ENCODE measurements at places on chromosomes 1 and 21.

DNA sequence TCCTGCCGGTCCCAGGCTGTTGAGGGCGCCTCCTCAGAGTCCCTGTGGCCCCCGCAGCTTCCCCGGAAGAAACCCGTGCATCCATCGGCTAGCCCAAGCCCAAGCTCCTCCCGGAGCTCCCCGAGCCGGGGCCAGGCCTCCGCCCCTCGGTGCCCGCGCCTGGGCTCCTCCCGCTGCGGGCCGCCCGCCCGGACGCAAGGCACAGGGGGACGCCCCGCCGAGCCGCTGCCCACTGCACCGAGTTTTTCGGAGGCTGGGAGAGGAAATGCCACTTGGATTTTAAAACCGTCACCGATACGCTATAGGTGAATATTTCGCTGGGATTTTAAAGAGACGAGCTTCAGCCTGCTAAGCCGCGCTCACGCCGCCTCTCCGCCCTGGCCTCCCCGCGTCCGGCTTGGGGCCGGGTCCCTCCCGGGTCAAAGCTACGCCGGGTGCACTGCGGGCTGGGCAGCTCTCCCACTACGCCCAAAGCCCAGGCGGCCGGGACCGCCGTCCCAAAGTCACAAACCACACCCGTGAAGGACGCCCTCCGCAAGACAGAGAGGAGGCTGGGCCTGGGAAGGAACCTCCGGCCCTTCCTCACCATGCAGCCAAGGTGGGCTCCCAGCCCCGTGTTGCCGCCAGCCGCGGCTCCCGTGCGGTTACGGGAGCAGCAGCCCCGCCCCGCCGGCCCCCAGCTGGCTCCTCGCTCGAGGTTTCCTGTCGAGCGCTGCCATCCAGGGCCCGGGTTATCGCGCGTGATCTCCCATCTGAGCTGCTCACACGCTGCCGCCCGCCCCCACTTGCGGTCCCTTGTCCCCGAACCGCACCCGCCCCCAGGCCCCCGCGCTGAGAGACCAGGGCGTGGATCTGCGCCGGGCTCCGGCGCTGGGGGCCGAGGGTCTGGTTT is 63.2 kb downstream of the CD247 start:
- peak; percentile 84 for DNase-seq

DNA sequence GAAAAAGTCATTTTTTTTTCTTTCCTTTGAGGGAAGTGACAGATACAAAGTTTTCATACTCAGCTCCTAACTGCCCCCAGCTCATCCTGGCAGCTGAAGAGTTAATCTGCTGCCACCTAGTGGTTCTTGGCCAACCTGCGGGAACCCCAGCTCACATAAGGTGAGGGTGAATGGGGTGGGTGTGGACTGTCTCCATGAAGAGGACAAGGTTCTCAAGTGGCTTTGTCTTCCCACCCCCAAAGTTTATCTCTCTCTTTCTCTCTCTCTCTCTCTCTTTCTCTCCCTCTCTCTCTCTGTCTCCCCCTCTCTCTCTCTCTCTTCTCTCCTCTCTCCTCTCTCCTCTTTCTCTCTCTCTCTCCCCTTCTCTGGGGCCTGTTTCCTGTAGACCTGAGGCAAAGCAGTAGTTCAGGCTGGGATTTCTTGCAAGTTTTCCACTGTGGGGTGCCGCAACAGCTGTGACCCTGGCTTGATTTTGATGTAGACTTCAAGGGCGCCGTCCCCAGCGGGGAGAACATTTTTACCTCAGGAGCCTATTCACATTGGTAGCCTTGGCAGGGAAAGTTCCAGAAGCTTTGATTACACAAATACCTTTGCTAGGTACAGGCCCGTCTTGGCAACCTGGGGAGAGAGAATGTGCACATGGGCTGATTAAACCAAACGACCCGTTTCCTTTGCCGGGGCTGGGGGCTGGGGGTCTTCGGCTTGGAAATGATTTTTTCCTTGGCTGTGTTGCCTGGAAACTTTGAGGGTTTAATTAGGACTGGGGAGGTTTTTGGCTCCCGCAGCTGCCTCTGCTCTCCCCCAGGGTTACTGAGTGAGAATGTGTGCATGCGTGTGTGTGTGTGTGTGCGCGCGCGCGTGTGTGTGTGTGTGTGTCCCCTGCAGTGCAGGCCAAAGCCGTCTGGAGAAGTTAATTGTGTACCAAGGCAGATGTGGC is 135.9 kb downstream of the TM2D1 start:
- DNase-seq: peak; percentile 64

DNA sequence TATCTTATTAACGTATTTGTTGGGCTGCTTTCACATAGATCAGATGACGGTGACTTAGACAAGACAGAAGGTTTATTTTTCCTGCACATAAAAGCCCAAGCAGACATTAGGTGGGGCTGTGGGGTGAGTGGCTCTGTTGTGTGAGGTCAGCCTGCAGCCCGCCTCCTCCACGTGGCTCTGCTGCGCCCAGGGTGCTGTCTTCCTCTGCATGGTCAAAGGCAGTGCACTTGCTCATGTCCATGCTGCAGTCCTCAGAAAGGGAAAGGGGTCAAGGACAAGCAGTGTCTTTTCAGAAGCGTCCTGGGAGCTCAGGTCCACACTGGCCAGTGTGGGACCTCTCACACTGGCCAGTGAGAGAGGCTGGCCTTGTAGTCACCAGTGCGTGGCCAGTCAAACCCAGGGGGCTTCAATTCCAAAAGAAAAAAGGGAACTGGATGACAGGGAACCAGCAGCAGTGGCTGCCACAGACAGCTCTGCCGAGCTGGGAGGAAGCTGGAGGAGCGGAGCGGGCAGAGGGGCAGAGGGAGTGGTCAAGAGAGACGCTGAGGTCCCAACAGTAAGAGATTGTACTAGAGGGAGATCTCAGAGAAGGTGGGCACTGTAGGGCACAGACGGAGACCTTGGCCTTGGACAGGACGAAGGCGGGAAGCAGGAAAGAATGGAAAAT is 35.9 kb upstream of the SLC45A1 start:
- DNase-seq: no peak

- no peak for DNase-seq
These were observed 1327.0 kb downstream of the BRINP3 start for GRCh38 chr1:189150624-189151023.

- no peak for DNase-seq
These were observed 39.3 kb upstream of the RGS18 start for GRCh38 chr1:192118881-192119405.

GRCh38 chr1:185300152-185300551 is 16.9 kb downstream of the IVNS1ABP start:
- no peak for DNase-seq

- no peak for DNase-seq
These were observed 32.8 kb upstream of the S1PR1 start for GRCh38 chr1:101203820-101204540.

GRCh38 chr1:228546541-228547463 is 59.6 kb downstream of the RNF187 start:
- DNase-seq: no peak

GRCh38 chr21:43646550-43647260 is 12.6 kb downstream of the HSF2BP start:
- DNase-seq: peak; percentile 86

GRCh38 chr1:30283199-30283962 is 440.0 kb downstream of the MATN1 start:
- no peak for DNase-seq

GRCh38 chr21:19076031-19076430 is 672.4 kb upstream of the TMPRSS15 start:
- no peak for DNase-seq

DNA sequence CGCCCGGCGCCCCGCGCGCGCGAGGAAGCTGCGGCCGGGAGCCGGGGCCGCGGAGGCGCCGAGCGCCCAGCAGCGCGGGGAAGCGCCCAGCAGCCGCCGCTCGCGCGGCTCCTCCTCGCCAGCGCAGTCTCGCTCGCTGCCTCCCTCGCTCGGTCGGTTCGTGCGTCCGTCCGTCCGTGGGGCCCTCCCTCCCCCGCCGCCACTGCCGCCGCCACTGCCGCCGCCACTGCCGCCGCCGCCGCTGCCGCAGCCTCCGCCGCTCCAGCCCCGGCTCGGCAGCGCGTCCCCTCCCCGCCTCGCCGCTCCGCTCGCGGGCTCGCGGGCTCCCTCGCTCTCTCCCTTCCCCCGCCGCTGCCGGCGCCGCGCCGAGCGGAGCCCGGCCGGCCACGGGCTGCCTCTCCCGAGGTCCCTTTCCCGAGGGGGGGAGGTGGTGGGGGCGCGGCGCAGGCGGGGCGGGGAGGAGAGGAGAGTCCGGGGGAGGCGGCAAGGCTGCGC is at the start of gene KCND3:
KCND3 (minus strand) TSS at position 138 of the 495 bp plus-strand sequence.
- DNase-seq: peak; percentile 17

- no peak for DNase-seq
These were observed 199.9 kb upstream of the KCNK2 start for GRCh38 chr1:214882616-214883015.

Measured in stimulated activated naive CD8-positive, alpha-beta T cell treated with anti-CD3 and anti-CD28 coated beads, Interleukin-15, Interleukin-2, amounts not matched to agents 100 U/mL and 50 U/mL, for 24 hours (primary cell).